GM10248 (cell line): ENCODE measurements at places on chromosomes 2 and 18.

DNA sequence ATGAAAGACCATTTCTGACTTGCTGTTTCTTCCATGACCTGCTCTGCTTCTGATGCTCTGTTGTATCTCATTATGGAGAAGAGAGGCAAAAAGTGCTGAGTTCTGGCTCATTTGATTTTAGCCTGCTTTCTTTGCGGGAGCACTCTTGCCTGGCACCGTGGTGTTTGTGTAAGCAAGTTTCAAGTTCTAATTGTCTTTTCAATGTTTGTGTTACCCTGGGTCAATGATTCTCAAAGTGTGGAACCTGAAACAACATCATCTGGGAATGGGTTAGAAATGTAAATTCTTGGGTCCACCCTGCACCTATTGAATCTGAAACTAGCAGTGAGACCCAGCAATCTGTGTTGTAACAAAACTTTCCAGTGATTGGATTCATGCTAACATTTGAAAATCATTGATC, 85.5 kb upstream of the STON1 start:
- DNase-seq = no peak

DNA sequence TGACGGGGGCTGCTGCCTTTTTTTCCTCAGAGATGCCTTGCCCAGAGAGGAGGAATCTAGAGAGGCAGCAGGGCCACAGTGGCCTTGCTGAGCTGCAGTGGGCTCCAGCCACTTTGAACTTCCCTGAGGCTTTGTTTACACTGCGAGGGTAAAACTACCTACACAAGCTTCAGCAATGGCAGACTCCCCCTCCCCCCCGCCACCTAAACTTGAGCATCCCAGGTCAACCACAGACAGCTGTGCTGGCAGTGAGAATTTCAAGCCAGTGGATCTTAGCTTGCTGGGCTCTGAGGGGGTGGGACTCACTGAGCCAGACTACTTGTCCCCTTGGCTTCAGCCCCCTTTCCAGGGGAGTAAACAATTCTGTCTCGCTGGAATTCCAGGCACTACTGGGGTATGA, 11.8 kb downstream of the SYT4 start:
- no peak for DNase-seq

DNA sequence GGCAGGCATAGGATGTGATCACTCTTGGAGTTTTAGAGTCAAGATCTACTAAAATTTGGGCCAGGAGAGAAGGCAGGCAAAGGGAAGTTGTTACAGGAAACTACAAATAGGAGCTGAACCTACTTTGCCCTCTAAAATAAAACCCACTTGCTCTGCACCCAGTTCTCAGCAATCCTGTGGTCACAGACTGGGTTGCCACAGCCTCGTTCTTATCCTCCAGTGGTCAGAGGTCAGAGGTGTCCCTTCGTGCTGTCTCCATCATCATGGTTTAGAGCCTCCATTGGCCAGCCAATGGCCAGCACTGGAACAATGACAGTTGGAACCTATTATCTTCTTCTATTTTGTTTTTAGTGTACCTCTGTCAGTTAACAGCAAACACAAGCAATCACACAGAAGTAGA, 90.7 kb upstream of the TNP1 start:
- no peak for DNase-seq

- no peak for DNase-seq
These were observed 45.1 kb upstream of the FHL2 start for GRCh38 chr2:105443617-105444598.

GRCh38 chr2:21972586-21972985, 848.8 kb downstream of the TDRD15 start:
- DNase-seq = no peak

GRCh38 chr18:37438417-37439180, 127.0 kb downstream of the CELF4 start:
- no peak for DNase-seq

GRCh38 chr2:160409480-160409879, 84.1 kb downstream of the RBMS1 start:
- no peak for DNase-seq

GRCh38 chr2:62334009-62334408, 138.1 kb downstream of the B3GNT2 start:
- DNase-seq = no peak

GRCh38 chr2:228600265-228600664, 418.8 kb upstream of the SPHKAP start:
- no peak for DNase-seq

- DNase-seq = no peak
These were observed 4.9 kb downstream of the QPCT start for GRCh38 chr2:37349231-37349860.

DNA sequence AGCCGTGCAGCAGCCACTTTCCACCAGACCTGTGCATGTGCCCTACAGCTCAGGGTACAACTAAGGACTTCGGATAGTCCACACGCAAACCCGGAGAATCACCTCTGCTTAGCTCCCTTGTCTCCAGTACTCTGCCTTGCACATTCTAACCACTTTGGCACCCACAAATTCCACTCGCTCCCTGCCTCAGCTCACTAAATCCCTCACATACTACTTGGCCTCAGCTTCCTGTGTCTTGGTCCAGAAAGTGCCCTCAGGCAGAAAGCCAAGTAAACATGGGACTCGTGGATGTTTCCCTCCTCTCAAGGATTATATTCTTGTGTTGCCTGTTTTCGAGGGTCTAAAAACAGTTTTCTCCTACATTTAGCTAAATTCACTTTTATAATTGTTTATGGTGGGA, 157.8 kb upstream of the DAPL1 start:
- DNase-seq = no peak

GRCh38 chr2:100903534-100904258, 83.8 kb downstream of the NPAS2 start:
- no peak for DNase-seq

DNA sequence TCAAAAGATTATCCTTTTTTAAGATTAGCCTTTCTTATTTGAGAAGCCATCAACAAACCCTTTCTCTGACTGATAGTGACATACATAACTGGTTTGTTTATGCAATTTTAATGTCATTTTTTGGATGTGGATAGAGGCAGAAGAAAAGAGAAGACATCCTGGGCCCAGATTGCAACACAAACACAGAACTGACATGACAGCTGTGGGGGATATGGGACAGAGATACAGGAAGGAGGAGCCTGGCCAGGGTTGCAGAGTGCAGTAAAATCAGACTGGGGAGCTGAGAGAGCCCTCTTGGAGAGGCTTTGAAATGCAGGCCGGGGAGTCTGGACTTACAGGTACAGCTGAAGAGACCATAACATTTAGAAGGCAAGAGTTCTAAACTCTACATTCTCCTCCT, 65.1 kb downstream of the SIGLEC15 start:
- no peak for DNase-seq

- no peak for DNase-seq
These were observed 302.0 kb downstream of the PRKCE start for GRCh38 chr2:45953376-45954027.

- no peak for DNase-seq
These were observed 1.4 kb upstream of the RNF103 start for GRCh38 chr2:86625096-86625495.

DNA sequence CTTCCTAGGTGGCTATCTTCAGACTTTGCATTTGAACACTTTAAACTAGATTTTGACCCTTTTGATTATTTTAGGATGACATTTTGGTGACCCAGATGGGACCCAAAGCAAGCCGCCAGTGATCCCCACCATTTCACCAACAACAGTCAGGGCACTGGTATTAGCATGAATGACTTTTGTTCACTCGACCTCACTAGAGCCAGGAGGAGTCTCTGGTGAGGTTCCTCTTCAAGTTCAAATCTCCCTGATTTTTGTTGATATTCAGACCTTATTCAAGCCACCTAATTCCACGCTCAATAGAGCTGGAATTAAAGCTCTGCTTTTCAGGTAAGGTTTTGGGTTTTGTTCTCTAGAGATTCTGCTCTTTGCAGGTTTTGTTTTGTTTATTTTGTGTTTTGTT, 202.3 kb downstream of the MREG start:
- no peak for DNase-seq

DNA sequence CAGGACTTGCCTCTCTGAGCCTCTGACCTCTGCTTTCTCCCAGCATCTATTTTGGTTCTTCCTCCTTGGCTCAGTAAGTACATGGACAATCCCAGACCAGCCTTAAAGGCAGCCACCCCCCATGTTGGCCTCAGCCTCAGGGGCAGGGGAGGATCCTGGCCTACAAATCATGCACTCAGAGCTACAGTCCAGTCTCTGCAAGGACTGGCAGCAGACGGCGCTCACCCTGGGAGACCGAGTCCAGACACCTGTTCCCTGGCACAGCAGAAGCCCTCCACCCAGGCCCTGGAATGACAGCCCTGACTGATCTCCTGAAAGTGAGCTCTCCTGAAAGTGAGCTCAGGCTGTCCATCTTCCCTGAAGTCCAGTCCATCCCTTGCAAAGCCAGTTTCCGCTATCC, 25.7 kb upstream of the PTPN4 start:
- DNase-seq = no peak

DNA sequence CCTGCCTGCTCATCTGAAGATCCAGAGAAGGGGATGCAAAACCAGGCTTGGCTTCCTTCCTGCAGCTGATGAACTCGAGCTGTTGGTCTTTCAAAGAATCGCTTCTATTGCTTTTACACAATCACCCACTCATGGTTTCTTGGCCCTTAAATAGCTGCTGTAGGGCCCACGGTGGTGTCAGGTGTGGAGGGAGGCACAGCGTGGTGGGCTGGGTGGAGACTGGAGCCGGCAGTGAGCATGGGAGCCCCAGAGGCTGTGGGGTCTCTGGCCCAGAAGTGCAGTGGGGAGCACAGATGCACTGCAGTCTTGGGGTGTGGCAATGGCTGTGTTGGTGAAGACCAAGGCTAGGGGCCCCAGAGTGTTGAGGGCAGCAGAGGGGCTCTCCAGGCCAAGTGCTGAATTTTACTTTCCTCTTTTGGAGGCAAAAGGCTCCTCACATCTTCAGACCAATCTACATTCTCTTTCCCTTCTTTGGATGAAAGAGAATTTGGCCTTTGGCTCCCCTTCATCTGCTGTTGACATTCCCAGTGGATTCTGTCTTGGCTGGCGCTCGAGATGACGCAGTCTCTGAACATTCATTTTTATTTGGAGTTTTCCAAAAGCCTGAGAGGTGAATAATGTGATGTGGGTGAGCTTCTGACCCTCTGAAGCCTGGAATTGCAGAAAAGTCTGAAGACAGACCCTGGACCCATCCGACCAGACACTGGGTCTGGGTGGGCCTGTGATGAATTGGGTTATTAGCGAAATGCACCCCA, 70.1 kb upstream of the ASB18 start:
- DNase-seq = no peak

GRCh38 chr2:207503234-207503633, 26.5 kb upstream of the CREB1 start:
- peak; percentile 56 for DNase-seq

- DNase-seq = no peak
These were observed 12.7 kb upstream of the CDK15 start for GRCh38 chr2:201793631-201794030.

- DNase-seq = no peak
These were observed 21.9 kb upstream of the ALPI start for GRCh38 chr2:232434091-232434490.

DNA sequence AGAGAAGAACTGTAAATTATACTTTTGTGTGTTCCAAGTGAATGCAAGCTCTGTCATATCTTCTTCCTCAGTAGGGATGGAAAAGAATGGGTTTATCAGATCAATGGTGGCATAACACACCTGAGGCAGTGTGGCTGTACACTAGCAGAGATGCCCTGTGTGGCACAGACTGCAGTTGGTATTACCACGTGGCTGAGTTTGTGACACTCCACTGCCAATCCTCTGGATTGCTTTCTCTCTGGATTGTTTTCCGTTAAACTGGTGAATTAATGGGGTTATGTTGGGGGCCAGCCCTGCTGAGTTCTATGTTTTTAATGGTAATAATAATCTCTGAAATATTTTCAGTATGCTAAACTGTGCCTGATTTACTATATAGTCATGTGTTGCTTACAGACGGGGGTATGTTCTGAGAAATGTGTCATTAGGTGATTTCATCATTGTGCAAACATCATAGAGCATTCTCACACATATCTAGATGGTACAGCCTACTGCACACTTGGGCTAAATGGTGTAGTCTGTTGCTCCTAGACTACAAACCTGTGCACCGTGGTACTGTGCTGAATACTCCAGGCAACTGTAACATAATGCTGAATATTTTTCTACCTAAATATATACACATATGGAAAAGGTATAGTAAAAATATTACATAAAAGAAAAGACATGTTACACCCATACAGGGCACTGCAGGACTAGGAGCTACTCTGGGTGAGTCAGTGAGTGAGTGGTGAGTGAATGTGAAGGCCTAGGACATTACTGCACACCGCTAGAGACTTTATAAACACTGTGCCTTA, 84.7 kb upstream of the ST6GAL2 start:
- DNase-seq = no peak

DNA sequence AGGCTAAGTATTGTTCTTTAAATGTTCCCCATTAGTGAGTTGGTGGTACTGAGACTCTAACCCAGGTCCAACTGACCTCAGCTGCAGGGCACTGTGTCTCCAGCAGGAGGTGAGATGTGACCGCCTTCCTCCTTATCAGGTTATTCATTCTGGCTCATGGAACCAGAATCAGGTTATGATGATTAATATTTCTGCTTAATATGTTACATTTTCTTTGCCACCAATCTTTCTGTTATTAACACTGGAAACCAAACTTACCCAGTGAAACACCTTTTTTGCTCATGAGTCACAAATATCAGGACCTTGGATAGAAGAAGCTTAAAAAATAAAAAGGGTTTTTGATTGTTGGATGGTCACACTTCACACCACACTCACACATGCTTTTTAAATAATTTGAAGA, 85.4 kb downstream of the DPP4 start:
- no peak for DNase-seq

DNA sequence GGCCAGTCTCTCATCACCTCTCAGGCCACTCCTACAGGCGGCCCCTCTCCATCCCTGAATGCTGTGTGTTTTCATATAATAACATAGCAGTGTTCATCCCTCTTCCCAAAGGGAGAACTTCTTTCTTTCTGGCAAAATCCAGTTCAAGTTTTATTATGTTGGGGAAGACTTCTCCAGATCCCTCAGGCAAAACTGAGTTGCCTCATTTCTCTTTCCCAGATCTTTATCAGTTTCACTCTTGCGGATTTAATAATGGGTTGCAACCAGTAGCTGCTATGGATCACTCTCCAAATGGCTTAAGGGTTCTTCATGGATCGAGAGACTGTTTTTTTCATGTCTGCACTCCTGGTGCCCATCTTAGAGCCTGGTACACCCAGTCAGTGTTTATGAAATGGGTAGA, 129.9 kb downstream of the FHOD3 start:
- no peak for DNase-seq

- no peak for DNase-seq
These were observed 98.4 kb upstream of the OSR1 start for GRCh38 chr2:19456705-19457309.
